CD4-positive, alpha-beta T cell treated with Interleukin-2 at 100 ng/mL for 4 hours (primary cell): ENCODE measurements at places on chromosomes 11 and 22.

GRCh38 chr11:114167771-114168448 lies 108.4 kb downstream of the ZBTB16 start:
- DNase-seq = no peak

DNA sequence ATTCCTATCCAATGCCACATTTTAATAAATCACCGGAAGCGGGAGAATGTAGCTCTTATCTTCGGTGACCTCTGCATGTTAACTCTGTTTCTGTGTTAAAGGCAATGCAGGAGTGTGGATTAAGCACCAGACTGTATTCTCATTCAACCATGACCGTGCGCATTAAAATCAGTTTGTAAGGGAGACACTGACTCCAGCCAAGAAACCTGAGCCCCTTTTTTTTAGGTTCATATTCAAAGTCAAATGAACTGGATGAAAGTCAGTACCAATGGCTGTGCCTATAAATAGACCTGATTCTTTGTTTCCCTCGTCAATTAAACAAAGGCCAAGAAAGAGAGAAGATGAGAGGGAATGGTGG lies 32.2 kb downstream of the C11orf91 start:
- DNase-seq = no peak

- DNase-seq = no peak
These were observed 18.1 kb downstream of the CKAP5 start for GRCh38 chr11:46827995-46828394.

GRCh38 chr11:113885897-113886296 lies 10.5 kb upstream of the USP28 start:
- no peak for DNase-seq

- no peak for DNase-seq
These were observed 125.3 kb downstream of the ADAMTS15 start for GRCh38 chr11:130573767-130574166.

- peak; percentile 67 for DNase-seq
These were observed 67.0 kb upstream of the IGLL5 start for GRCh38 chr22:22820626-22821025.

DNA sequence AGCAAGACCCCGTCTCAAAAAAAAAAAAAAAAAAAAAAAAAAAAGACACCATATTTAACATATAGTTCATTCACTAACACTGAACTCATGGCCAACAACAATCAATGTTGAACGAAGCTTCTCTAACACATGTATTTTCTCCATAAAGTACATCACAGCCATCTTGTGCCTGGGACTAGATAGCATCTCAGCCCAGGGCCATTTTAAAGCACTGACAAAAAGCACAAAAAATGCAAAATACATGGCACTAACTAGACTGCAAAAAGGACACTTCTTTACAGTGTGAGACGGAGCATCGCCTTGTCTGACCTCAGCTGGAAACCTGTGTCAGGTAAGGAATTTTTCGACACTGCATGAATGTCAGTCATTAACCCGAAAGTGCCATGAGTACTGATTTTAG lies 23.3 kb downstream of the KIAA0930 start:
- DNase-seq = no peak

- no peak for DNase-seq
These were observed 63.9 kb upstream of the B3GAT1 start for GRCh38 chr11:134475951-134476350.

- DNase-seq = no peak
These were observed 43.1 kb downstream of the SCGB1A1 start for GRCh38 chr11:62461740-62462507.

DNA sequence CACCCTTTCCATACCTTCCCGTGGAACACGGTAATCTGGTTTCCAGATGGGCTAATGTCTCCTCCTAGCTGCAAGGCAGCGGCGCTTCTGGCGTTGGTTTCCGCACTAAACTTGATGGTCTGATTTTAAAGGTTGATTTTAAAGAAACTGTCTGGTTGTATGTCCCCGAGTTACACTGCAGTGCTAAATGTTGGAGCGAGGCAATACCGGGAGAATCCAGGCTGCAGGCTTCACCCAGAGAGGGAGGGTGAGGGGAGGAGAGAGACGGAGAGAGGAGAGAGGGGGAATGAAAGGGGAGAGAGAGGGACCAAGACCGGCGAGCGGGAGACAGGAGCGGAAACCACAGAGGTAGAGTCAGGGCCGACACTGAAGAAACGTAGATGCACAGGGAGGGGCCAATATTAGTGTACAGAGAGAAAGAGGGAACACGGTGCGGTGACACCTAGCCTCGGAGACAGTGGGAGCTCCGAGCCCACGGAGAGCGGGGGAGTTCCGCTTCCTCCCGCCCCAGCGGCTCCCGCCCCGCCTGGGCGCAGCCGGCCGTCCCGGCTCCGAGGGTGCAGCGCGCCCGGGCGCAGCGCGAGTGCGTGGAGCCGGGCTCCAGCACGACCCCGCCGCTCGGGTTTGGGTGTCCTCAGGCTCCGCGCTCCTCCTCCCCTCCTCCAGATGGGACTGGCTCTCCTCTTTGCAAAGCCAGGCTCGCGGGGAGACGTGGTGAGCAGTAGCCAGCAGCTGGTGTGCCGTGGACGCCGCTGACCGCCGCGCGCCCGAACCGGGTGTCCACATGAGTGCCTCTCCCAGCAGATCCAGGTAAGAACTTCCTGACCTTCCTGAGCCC lies 71.9 kb upstream of the GRAMD1B start:
- DNase-seq = peak; percentile 23

DNA sequence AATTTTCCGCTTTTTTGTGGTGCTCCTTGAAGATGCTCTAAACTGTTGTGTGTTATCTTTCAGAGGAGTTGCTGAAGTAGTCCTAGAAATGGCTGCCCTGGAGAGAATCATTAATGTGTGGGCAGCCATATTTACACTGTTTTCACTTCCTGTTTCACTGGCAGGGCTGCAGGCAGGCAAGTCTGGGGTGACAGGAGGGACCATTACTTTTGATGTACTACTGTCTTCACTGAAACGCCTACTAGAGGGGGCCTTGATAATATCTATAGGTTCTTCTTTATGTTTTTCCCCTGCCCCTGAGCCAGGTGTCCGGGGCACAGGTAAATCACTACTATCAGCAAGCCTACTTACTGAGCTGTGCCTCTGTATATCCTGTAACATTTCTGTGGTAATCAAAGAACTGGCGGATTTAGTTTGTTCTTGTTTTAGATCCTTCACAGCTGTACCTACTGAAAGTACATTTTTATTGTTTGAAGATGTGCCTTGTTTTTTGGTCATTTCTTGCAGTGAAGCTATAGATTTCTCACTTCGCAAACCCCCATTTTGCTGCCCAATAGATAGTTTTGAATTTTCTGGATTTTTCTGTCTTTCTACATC lies 39.7 kb downstream of the ACAT1 start:
- peak; percentile 3 for DNase-seq

- DNase-seq = peak; percentile 2
These were observed 688 bp upstream of the LRRC74B start for GRCh38 chr22:21044931-21045584.

DNA sequence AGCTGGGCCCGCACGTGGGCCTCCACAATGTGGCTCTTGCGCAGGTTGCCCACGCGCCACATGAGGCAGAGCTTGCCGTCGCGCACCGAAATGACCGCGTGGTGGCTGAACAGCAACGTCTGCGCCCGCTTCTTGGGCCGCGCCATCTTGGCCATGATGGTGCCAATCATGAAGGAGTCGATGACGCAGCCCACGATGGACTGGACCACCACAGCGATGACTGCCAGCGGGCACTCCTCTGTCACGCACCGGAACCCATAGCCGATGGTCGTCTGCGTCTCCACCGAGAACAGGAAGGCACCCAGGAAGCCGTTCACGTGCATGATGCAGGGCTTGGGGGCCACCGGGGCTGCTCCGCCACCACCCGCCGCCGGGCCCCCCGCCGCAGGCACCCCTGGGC lies 27.5 kb downstream of the KCNJ4 start:
- DNase-seq = no peak

DNA sequence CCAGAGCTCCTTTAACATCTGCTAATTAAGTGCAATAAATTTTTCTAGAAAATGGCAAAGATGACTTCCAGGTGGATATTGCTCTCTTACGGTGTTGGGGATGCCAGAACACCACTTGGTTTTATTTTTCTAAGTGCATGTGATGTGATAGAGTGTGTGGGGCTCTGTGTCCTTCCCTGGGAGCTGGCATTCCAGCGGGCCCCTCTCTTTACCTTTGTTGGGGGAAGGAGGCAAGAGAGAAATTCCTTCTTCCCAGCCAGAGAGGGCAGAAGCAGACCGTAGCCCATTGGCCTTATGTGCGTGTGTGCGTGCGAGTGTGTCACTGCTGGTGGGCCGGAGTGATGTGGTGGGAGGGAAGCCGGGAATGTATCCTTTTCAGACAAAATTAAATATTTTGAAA lies 17.2 kb downstream of the TEF start:
- no peak for DNase-seq

DNA sequence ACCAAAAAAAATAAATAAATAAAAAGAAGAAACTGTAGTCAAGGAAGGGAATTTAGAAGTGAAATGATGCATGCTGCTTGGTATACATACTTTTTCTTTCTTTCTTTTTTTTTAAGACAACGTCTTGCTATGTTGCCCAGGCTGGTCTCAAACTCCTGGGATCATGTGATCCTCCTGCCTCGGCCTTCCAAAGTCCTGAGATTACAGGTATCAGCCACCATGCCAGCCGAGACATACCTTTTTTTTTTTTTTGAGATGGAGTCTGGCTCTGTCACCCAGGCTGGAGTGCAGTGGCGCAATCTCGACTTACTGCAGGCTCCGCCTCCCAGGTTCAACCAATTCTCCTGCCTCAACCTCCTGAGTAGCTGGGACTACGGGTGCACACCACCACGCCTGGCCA lies 21.7 kb upstream of the ARRB1 start:
- DNase-seq = no peak

- DNase-seq = no peak
These were observed 64.0 kb upstream of the PTPRJ start for GRCh38 chr11:47916361-47916841.

DNA sequence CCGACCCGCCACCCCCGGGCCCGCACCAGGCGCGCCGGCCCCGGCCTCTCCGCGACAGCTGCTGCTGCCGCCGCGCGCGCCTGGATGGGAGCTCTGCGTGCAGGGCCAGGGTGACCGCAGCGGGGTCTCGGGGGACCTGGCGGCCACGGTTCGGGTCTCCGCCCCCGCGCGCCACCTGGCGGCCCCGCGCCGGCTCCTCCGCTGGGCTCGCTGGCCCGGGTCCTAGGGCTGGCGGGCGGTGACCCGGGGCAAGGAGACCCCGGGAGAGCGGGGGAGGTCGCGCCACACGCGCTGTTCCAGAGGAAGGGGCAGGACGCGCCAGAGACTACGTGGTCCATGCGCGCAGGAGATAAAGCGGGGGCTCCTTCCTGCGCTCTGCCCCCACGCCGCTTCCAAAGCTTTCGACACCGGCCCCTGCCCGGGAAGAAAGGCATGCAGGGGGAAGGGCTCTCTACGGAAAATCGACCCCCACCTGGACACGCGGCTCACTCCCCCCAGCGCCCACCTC lies 562 bp downstream of the SHANK2 start:
- no peak for DNase-seq

- no peak for DNase-seq
These were observed 10.6 kb downstream of the JHY start for GRCh38 chr11:122893131-122893530.

DNA sequence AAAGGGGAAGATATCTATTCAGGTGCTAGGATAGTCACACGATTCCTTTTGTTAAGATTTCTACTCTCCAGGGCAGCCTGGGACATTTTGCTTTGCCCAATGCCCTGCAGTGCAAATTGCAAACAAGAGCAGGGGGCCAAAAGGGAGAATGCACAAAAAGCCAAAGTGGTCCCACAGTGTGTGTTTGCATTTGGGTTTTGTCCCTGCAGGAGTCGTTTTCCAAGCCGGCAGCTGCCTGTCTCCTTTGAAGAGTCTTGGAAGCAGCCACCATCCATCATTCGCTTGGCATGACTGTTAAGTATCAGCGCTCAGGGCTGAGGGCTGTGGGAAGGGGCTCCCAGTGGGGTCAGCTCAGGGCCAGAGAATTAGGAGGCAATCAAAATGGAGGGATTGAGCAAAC lies 184.7 kb downstream of the MIAT start:
- no peak for DNase-seq

DNA sequence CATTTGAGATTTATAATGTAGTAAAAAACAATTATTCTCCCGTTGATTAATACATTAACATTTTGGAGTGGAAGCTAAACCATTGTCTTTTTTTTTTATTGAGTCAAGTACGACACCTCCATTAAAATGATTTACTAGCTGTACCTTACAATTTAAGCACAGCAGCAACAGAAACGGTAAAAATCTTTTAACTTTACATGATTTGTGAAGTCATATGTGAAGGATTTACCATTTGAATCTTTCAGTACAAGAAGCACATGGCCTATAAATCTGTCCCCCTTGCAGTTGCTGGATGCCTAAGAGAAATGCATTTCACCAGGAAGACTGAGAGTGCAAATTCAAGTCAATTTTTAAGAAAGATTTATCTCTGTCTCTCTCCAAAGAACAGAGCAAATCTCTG lies 324.6 kb downstream of the CADM1 start:
- no peak for DNase-seq

DNA sequence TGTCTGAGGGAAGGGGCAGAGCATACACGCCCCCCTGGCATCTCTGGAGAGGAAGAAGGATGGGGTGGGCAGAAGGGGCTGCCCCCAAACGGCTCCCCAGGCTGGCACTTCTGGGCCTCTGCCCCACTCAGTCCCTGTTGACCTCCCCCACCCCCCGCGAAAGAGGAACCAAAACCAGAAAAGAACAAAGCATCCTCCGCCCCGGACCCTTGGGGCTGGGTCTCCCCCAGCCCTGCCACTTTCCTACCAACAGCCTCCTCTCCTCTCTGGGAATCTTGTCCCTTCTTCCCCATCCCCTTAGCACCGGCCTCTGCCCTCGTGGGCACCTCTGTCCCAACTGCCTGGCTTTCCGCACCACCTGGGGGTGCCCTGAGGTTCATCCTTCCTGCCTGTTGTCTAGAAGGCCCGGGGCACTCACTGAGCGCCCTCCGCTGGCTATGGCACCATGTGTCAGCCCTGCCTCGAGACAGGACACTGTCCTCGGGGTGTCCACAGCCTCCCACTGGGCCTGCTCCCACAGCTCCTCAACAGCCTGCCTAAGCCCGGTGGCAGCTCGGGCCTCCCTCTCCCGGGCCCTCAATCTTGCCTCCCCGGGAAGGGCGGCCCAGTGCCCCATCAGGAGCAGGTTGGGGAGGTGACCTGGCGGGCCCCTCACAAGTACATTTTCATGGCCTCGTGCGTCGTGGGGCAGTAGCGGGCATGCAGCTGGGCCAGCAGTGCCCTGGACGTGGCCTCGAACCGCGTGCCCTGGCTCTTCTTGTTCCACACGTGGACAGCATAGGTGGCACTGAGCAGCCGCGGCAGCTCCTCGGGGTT lies 28.2 kb downstream of the A4GALT start:
- DNase-seq = no peak

DNA sequence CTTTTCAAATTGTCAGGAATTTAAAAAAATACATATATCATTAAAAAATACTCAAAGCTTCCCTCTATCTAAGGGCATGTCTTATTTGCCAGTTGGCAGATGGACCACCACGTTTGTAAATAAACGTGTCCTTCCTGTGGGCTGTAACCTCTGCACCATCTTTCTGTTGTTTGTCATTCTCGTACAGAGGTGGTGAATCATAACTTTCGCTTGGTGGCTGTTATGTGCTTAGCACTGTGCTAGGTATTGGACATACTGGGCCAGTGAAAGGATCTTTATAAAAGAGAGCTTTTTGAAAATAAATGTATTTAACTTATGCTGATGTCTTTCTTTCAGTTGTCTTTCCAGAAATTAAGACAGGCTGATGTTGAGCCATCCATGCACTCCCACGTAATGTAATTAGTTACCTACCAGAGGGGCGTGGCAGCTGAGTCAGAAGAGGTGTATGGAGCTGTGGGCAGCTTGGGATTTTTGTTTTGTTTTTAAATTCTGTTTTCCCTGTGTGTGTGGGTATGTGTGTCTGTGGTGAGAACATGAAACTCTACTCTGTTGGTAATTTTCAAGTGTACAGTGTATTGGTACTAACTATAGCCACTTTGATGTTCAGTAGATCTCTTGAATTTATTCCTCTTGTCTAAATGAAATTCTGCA lies 62.7 kb downstream of the TECTA start:
- DNase-seq = no peak
